Prostate gland (tissue), 2 donors: ENCODE measurements at places on chromosomes 13 and 19. TPM values are rescaled to one million over a fixed set of nuclear protein-coding genes. Genes with fewer than 3 reads are reported as not detected.
A peak's percentile ranks its signal among the peaks of the same experiment; 100 is the strongest.

DNA sequence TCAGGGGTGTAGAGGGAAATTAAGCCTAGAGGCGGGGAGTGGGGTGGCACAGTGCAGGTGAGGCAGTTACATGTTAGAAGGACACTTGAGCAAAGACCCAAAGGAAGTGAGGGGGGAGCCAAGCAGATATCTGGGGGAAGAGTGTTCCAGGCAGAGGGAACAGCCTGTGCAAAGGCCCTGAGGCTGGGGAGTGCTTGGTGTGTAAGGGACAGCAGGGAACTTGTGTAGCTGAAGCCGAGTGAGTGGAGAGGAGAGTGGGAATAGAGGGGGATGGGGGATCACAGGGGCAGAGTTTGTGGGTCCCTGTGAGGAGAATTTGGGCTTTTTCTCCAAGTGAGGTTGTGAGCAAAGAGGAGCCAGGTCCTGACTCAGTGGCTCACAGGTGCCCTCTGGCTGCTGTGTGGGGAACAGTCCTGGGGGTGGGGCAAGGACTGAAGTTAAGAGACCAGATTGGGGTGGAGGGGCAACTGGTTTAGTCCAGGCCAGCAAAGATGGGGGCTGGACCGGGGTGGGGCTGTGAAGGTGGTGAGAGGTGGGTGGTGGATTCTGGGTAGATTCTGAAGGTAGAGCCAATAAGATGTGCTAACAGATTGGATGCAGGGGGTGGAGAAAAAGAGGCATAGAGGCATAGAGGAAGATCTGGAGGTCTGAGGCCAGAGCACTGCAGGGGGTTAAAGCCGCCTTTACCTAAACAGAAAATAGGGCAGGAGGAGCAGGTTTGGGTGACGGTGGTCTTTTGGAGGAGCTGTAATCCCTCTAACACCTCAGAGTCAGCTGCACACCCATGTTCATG is 75.3 kb downstream of the CACNA1A start:
- H3K27ac ChIP-seq, result no peak overlapping the region
- H3K4me3 ChIP-seq, result no peak overlapping the region
- H3K4me1 ChIP-seq, result no peaks in the 10 kb centered on the region
- no peak for DNase-seq
- no peaks in the 10 kb centered on the region for H3K27me3 ChIP-seq

GRCh38 chr13:78958006-78958405 is 299.1 kb upstream of the OBI1 start:
- H3K4me1 ChIP-seq, result no peaks in the 10 kb centered on the region
- no peak overlapping the region for H3K27ac ChIP-seq
- H3K27me3 ChIP-seq, result no peaks in the 10 kb centered on the region
- no peak for DNase-seq
- H3K4me3 ChIP-seq, result no peak overlapping the region
- no peaks in the 10 kb centered on the region for H3K36me3 ChIP-seq

UBE2S gene
- total RNA-seq, result 49.9 TPM

- DNase-seq, result peak; percentile 68
- H3K27me3 ChIP-seq, result no peaks in the 10 kb centered on the region
- H3K4me1 ChIP-seq, result no peaks in the 10 kb centered on the region
- H3K36me3 ChIP-seq, result no peaks in the 10 kb centered on the region
- peak overlapping the region; percentile 66 for H3K4me3 ChIP-seq
These were observed 678 bp downstream of the ISOC2 start for GRCh38 chr19:55460670-55461258.

- no peak for DNase-seq
- H3K36me3 ChIP-seq, result no peaks in the 10 kb centered on the region
These were observed 19.2 kb downstream of the ATP4B start for GRCh38 chr13:113638806-113639205.

DNA sequence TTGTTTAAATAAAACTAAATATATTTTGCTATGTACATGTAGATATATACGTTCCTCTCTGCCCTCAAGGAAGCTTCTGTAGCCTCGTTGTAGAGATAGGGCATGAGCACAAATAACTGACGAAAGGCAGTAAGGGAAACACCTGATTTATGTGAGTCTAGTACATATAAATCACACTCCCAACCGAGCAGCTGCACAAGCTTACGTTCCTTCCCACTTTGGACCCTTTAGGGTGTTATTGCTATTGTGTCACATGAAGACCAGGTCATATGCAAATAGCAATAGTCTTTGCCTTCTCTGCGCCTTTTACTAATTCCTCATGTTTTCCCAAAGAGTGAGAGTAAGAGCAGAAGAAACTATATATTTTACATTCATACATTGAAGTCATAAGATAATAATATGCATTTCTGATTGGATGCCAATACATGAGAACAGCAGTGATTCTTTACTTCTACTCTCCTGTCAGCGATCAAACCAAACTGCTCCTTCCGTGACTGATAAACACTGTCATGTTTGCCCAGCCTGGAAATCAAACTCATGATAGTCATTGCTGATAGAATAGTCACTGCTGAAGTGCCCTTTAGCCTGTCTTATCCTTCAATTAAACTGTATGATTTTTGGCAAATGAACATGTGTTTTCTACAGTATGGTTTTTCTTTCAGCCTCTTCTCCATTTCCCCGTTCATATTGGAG is 127.2 kb upstream of the MAB21L1 start:
- no peaks in the 10 kb centered on the region for H3K36me3 ChIP-seq
- no peak for DNase-seq
- H3K4me1 ChIP-seq, result no peaks in the 10 kb centered on the region

GRCh38 chr19:13850910-13851733 is 25.8 kb upstream of the NANOS3 start:
- peak overlapping the region; percentile 94 for H3K27ac ChIP-seq
- peak; percentile 87 for DNase-seq
- H3K4me3 ChIP-seq, result peak overlapping the region; percentile 25
- no peaks in the 10 kb centered on the region for H3K36me3 ChIP-seq
- H3K27me3 ChIP-seq, result no peaks in the 10 kb centered on the region

- no peaks in the 10 kb centered on the region for H3K27me3 ChIP-seq
- H3K4me3 ChIP-seq, result peak overlapping the region; percentile 74
- peak; percentile 61 for DNase-seq
These were observed 381 bp downstream of the CKAP2 start for GRCh38 chr13:52455677-52456041.

LAIR1 gene
- total RNA-seq, result 19.7 TPM

GRCh38 chr13:39347926-39348901 is 254.8 kb downstream of the LHFPL6 start:
- no peaks in the 10 kb centered on the region for H3K4me1 ChIP-seq
- DNase-seq, result no peak
- no peaks in the 10 kb centered on the region for H3K27me3 ChIP-seq
- no peak overlapping the region for H3K4me3 ChIP-seq
- H3K27ac ChIP-seq, result no peak overlapping the region

PSG7 gene
- total RNA-seq, result not detected

GPALPP1 gene
- 24.6 TPM for total RNA-seq

MBD3L2 gene
- not detected for total RNA-seq

GJB2 gene
- 3.8 TPM for total RNA-seq

- no peak overlapping the region for H3K27ac ChIP-seq
- H3K27me3 ChIP-seq, result no peaks in the 10 kb centered on the region
- no peak for DNase-seq
- H3K4me3 ChIP-seq, result no peak overlapping the region
- H3K4me1 ChIP-seq, result no peaks in the 10 kb centered on the region
These were observed 72.8 kb upstream of the LRCH1 start for GRCh38 chr13:46480131-46480530.

ZNF180 gene
- total RNA-seq, result 8.3 TPM

- no peaks in the 10 kb centered on the region for H3K27me3 ChIP-seq
- no peak for DNase-seq
- H3K4me3 ChIP-seq, result peak overlapping the region; percentile 82
- peaks cover 18% of the 10 kb centered on the region for H3K36me3 ChIP-seq
These were observed 943 bp downstream of the ZNF302 start for GRCh38 chr19:34678421-34678820.

GRCh38 chr19:51607077-51607476 is 23.1 kb downstream of the SIGLEC5 start:
- no peak for DNase-seq
- no peak overlapping the region for H3K4me3 ChIP-seq
- no peaks in the 10 kb centered on the region for H3K27me3 ChIP-seq
- H3K36me3 ChIP-seq, result no peaks in the 10 kb centered on the region
- no peak overlapping the region for H3K27ac ChIP-seq
